ENCODE measurements at places on chromosomes 3 and 15.

- no peak for DNase-seq
Measured at GRCh38 chr3:71944482-71945065, 159.6 kb upstream of the PROK2 start.

GRCh38 chr15:29785136-29785535 lies 37.1 kb downstream of the TJP1 start:
- no peak for DNase-seq

GRCh38 chr15:41465822-41466421 lies 27.8 kb upstream of the ITPKA start:
- DNase-seq = peak; percentile 65

GRCh38 chr3:156825795-156826143 lies 384 bp upstream of the LEKR1 start:
- no peak for DNase-seq

GRCh38 chr3:125165189-125165947 lies 47.2 kb downstream of the SLC12A8 start:
- no peak for DNase-seq

GRCh38 chr15:91049378-91050127 lies 27.2 kb upstream of the VPS33B start:
- DNase-seq = peak; percentile 57

GRCh38 chr3:155791190-155791589 lies 14.9 kb downstream of the C3orf33 start:
- no peak for DNase-seq

DNA sequence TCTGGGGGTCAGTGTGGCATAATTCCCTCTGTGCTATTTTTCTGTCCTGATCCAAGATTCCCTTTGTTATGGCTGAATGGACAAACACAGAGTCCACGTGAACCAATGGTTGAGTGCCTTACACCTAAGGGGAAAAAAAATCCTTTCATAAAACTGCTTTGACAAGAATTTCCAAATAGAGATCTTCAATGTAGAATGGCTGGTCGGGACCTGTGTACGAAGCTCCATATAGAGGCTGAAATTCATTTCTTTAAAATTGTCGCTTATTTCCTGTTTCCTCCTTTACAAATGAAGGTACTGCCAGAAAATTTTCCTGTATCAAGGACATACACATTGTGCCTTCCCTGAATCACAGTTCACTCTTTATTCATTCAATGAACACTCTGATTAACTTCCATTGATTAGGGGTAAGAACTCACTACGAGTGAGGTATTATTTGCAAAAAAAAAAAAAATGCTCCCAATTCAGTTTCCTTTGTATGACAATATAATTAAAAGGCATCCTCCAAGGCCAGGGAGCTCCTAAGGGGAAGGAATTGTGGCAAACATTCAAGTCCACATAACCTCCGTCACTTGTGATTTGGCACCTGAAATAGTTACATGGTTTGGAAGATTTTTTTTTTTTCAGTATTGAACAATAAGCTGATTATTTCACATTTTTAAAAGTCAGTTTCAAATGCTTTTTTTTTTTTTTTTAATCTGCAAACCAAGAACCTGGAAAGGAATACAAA lies 293.8 kb downstream of the MEX3B start:
- peak; percentile 66 for DNase-seq

DNA sequence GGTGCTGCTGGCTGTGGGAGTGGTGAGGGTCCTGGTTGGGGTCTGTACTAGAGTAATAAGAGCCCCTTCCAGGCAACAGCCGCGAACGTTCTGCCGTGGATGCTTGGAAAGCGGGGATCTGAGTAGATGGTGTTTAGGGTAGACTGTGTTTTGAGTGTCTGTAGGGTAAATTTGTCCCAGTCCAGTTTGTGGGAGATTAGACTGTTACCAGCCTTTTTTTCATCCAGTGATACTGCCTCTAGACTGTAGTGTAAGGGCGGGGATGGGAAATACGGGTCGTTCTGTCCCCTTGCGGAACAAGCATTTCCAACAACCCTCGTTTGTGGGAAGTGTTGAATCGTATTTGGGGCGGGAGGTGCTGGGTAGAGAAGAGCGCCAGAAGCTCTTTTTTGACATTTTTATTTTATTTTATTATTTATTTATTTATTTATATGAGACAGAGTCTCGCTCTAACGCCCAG lies 424 bp downstream of the HAUS2 start:
- DNase-seq = peak; percentile 28

DNA sequence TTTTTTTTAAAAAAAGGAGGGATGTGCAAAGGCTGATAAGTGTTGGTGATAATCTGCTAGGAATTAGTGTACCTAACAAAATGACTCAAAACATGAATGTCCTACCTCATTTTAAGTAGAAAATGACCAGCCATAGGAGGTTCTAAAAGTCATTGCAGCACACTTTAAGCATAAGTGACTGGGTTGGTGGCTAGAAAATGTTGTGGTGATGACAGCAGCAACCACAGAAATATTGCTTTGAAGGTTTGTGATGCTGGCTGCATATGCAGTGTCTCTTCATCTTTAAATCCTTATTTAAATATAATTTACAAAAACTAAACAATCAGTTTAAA lies 55.2 kb downstream of the CMSS1 start:
- no peak for DNase-seq

- DNase-seq = no peak
Measured at GRCh38 chr3:69460034-69460433, 74.1 kb upstream of the FRMD4B start.

DNA sequence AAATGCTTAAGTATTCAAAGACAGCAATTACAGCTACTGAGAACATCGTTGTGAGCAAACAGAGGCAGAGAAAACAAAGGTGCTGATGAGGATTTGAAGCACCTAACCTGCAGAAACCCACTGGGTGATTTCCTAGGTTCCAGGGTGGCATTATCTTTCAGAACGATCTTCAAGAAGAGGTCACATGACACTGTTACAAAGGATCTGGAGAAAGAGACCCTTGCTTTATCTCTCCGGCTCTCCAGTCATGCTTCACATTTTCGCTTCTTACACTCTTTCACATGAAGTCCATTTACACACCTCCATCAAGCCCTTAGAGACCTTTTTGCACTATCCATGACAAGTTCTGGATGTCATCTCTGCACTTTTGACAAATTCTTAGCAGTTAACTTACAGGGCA lies 70.8 kb downstream of the GOLGA8B start:
- no peak for DNase-seq

- no peak for DNase-seq
Measured at GRCh38 chr3:129336093-129336706, 57.5 kb downstream of the HMCES start.

DNA sequence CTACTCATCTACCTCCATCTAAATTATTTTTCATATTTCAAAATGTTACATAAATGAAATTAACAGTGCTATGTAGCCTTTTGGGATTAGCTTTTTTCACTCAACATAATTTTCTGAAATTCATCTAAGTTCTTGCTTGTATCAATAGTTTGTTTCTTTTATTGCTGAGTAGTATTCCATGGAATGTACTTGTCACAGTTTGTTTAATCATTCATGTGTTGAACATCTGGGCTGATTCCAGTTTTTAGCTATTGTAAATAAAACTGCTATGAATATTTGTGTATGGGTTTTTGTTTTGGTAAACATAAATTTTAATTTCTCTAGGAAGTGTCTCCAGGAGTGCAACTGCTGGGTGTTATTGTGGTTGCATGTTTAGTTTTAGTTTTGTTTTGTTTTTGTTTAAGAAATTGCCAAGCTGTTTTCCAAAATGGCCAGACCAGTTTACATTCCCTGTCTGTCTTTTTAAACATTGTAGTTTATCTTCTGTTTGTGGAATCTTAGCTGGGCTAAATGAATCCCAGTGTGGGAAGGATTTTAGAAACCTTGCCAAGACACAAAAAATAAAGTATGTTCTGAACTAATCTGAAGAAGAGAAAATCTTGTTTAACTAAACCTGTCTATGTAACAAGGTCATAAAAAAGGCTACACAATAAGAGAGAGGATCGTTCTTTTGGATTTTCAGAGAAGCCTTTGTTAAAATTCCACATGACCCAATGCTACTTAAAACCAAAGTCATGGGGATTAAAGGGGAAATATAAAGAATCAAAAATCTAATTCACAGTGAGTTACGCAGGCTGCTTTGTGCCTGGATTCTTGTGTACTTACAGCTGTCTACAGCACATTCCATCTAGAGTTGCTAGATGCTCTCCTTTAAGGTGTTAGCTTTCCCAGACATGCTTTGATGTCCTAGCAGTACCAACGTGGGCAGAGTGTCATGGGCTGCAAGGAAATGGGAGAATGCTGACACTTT lies 129.2 kb upstream of the SUCLG2 start:
- no peak for DNase-seq

DNA sequence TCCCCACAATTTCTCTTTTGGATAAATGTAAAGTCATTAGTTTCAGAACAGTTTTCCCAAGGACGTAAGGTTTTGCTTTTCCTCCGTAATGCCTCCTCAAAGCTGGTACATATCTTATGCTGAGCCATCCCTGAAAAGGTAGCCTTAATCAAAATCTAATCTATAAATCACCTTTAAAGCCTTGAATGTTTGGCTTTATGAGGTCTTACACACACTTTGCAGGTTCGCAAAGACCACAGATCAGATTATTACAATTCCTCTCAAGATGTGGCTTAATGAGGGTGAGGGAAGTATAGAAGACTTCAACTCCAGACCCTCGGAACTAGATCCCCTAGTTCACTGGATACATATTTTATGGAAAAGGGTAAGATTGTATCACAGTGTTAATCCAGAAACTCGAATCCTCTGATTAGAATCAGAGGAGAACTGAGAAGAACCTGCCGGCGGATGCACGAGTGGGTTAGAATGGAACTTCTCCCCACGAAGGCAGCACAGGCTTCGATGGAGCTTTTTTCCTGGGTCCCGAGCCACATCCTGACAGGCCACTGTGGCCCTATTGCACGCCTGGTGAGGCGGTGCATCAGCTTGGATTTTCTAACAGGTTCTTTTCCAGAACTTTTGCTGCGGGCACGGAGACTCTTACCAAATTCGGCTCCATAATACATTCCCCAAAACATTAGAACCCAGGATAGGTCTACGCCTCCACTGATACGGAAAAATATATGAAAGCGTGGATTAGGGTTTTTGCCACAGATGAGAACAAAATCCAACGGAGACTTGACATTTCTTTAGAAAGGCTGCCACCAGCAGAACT lies 1.2 kb downstream of the CTXND1 start:
- DNase-seq = no peak

DNA sequence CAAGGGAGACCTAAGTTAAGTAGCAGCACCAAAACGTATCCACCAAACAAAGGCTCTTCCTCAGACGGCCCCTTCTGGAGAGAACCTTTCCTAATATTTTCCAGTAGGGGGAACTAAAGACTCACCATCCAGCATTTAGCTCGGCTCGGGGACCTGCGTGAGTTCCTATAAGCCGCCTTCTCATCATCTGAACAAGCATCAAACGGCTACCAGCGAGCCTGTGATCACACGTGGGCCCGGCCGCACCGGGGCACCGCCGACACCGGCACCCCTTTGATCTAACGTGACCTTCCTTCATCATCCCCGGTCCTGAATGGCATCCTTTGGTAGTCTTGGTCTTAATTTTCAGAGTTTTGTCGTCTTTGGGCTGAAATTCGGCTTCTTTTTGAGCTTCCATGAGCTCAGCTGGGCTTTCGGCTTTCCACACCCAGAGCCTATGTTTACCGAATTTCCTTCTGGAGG lies 1.4 kb upstream of the ROBO2 start:
- DNase-seq = peak; percentile 51

DNA sequence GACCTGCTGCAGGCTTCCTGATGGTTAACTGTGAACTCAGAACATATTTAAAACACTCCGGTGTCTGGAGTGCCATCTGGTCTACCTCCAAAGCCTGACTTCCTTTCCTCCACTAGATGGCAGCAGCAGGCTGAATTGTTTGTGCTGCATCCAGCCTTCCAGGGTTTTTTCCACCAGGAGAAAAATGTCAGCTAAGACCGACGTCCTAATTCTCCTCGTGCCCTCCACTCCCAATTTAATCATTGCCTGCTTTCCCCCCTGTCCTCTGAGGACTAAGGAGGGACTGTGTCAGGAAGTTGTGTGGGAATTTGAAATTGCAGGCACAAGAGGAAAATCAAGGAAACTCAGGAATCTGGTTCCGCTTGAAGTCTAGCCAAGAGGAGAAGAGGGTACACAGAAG lies 165.2 kb upstream of the UMPS start:
- peak; percentile 84 for DNase-seq

GRCh38 chr15:67901922-67902321 lies 62.1 kb upstream of the RNU6-1 start:
- DNase-seq = no peak

DNA sequence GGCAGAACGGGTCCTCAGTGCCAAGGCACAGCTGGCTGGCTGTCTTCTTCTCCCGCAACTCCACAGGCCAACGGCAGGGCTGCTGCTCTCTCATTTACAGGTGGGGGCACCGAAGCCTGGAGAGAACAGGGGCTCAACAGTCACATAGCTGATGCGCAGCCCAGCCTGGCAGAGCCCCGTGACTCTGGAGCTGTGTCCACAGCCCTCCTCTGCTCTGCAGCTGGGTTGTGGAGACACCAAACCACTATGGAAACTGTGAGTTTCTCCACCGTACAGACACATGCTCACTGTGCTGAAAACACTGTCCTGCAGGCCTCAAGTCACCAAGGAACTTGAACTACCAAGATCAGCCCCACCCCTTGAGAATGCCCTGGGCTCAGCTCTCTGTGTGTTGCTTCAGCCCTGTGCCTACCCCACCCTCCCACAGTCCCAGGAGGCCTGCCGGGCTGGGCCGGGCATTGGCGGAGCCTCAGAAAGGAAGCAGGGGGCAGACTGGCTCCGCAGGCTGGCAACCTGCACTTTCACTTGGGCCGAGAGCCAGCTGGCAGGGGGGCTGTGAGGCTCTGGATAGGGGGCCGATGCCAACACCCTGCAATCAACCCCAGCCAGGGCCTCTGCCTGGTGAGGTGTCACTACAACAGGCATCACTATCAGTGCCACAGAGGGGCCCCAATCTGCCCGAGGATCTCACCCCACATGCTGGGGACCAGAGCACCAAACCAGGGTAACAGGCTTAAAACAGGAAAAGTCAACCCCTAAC lies 113.7 kb upstream of the RPL32 start:
- DNase-seq = peak; percentile 14

DNA sequence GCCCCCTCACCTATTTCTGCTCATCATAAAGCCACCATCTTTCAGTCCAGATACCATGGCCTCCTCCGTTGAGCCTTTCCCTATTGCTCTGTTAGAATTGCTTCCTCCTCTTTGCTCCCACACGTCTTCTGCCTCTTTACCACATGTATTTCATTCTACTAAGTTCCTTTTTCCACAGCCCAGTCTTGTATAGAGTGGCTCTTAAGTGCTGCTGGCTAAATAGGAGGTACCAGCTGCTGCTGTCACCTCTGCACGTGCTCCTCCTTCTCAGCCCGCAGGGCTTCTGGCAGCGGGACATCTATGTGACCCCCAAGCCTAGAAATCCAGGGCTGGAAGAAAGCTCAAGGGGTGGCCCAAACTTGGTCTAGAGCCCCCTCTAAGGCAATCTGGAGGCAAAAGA lies 38.8 kb upstream of the PLXND1 start:
- no peak for DNase-seq

GRCh38 chr3:127053450-127053849 lies 70.5 kb downstream of the PLXNA1 start:
- no peak for DNase-seq

Measured in NCI-H1694 (cell line).